ENCODE measurements at places on chromosomes 4 and X. TPM values are rescaled to one million over a fixed set of nuclear protein-coding genes. Genes with fewer than 3 reads are reported as not detected.
A peak's percentile ranks its signal among the peaks of the same experiment; 100 is the strongest.

DNA sequence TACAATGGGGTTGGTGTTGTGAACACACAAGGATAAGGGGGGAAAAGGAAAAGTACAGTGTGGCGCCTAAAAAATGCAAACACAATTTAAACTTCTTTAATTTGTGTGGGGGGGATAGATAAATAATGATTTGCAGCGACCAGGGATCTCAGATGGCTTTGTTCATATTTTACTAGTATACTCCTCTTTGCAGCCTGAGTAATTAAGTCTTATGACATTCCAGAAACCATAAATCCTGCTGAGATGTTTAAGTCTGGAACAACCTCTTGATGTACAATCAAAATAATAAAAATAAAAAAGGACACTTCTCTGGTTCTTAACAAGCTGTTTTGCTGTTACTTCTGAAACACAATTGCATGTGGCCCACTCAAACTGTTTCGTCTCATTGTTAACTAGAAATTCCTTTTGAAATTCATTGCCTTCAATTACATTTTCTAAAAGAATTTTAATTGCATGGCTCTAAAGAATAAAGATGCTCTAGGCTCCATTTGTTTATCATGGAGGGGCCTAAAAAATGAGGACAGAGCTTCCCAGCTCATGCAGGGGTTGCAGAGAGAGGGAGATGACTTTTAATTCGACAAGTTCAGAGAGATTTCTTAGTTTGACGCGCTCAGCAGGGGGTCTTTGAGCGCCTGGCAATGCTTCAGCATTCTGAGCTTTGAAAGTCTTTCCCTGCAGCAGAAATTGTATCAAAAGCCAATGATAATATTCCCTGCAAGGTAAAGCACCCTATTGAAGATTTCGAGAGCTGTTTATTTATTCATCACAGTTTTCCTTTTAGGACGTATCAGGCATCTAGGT lies 892.4 kb upstream of the TENM3 start:
- DNase-seq = no peak

Gene DRP2
- 0.78 TPM for total RNA-seq

Gene SPANXA2
- total RNA-seq = not detected

- no peak for DNase-seq
Measured at GRCh38 chr4:26319949-26320537, 771 bp upstream of the RBPJ start.

GRCh38 chr4:82865592-82865991 lies 25.4 kb downstream of the SEC31A start:
- peak; percentile 90 for DNase-seq

DNA sequence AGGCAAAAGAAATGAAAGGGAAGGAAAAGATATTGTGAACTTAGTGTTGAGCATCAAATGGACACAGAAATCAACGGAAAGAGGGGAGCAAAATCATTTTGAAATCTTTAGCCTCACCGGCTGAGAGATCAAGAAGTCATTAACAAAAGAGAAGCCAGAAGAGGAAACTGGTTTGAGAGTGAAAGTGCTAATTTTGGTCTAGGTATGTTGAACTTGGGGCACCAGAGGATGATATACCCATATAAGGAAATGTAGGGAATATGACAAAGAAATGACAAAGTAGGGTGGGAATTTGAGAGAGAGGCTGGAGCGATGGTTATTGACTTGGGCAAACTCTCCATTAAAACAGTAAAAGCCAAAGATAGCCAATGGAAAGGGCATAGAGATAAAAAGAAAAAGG lies 183.4 kb upstream of the ATOH1 start:
- no peak for DNase-seq

Gene TLR10
- not detected for total RNA-seq

DNA sequence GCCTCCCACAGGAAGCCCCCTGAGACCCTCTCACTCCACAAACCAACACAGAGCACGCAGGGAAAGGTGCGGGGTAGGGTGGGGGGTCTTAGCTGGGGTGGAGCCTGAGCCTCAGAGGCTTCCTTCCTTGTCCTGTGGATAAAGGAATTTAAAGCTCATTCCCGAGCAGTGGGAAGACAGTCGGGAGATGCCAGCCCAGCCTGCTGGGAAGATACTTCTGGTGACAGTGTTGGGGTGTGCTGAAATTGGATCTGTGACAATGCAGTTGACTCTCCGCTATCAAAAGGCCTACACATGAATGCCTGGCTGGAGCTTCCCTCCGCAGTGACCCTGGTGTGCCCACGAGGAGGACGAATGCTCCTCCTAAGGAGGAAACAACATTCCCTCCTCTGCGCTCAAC lies 45.5 kb downstream of the JAKMIP1 start:
- DNase-seq = no peak

Gene MSMO1
- 127 TPM for total RNA-seq

- DNase-seq = no peak
Measured at GRCh38 chr4:13248621-13249298, 235.4 kb downstream of the RAB28 start.

Data from endothelial cell of umbilical vein (primary cell).